HS-5 (cell line): ENCODE measurements at places on chromosomes 11 and 22.

GRCh38 chr11:102666331-102666957, 39.1 kb downstream of the MMP27 start:
- no peak for DNase-seq

GRCh38 chr11:66532784-66533183, 13.1 kb downstream of the ZDHHC24 start:
- DNase-seq, result no peak

DNA sequence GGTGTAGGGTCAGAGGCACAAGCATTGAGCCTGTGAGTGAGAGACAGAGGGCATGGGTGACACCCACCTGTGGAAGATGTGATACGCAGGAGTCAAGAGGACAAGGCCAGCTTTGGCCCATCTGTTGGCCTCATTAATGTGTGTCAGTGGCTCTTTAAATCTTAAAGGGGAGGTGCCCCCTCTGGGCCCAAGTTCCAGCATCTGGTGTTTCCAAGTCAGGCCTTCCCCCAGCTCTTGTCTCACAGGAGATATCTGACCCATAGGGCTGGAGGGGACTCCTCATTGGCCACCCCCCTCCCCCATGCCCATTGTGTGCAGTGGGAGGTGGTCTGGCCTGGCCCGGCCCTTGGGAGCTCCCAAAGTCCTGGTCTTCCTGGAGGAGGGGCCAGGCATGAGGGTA, 8.9 kb downstream of the KCNK7 start:
- no peak for DNase-seq

- DNase-seq, result peak; percentile 93
Measured at GRCh38 chr11:47905358-47906059, 57.4 kb upstream of the NUP160 start.

GRCh38 chr11:101446238-101446637, 137.6 kb downstream of the TRPC6 start:
- DNase-seq, result peak; percentile 95

DNA sequence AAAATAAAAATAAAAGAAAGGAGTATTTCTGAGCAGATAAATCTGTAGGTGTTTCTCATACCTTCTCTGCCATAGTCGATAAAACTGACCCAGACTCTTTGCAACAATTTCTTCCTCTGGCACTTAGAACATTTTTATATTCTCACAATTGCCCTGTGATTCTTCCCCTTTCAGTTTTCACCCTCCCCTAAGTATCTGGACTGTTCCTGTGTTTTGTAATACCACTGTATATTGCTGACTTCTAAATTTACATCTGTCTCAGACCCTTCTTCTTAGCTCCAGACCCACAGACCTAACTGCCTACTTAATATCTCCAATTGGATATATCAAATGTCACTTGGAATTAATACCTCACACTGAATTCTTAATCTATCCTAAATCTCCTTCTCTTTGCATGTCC, 133.4 kb upstream of the DDI1 start:
- DNase-seq, result no peak

DNA sequence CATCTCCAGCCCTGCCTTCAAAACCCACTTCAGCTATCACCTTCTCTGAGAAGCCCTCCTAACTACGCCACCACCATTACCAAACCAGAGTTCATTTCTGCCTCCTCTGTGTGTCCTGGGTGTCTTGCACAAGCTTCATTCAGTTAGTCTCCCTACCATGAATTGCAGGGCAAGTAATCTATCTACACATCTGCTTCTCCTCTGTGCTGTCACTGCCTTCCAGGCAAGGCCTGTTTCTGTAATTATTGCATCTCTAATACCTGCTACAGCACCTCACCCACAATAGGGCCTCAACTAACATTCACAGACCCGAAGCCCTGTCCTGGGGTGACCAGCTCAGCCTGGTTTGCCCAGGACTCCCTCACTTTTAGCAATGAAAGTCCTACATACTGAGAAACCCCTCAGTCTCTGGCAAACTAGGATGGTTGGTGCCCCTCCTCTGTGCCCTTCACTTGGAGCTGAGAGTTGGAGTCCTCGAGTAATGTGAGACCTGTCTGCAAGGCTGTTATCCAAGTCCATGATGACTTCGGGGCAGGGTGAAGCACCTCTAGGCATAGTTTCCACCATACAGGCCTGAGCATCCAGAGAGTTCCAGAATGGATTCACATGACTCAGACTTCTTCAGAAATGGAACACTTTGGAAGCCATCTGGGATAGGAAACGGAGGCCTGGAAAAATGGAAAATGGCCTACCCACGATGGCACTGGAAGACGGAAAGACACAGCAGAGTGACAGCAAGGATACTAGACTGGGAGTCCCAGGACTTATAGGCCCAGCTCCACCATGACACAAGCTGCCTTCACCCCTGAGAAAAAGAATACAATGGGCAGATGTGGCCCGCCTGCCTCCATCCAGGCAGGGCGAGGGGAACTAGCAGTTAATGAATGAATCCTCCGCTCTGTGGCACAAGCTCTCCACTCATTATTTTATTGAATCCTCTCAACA, 269.3 kb downstream of the BUD13 start:
- no peak for DNase-seq

DNA sequence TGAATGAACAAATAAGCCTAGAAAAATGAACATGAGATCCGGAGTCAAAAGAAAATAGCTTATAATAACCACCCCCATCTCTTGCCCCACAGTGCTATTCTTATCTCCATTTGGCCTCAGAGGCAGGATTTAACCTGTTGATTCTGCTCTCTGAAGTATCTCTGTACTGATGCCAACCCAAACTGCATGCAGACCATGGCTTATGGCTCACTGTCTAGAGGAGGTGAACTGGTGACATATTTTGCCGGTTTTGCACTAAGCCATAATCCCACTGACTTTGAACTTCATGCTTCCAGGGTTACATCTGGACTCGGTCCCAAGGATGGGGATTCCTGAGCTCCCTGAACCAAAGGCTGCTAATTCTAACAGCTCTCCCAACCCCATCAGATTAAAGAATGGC, 397.1 kb downstream of the TENM4 start:
- no peak for DNase-seq

GRCh38 chr11:33735271-33736147, 714 bp downstream of the CD59 start:
- no peak for DNase-seq

DNA sequence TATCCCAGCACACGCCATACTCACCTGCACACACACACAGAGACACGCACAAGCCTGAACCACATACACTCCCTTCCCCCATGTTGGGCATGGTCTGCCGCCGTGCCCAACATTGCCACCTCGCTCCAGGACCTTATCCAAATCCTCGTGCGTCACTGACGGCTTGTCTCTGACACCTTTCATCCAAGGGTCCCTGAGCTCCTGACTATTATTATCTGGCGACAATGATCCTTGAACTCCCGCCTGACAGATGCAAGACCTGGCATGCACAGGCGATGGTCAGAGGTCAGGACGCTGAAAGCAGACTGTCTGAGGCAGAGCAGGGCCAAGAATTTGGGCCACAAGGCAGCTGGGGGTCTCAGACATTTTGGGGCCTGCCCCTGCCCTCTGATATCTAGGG, 4.2 kb downstream of the MB start:
- DNase-seq, result no peak

DNA sequence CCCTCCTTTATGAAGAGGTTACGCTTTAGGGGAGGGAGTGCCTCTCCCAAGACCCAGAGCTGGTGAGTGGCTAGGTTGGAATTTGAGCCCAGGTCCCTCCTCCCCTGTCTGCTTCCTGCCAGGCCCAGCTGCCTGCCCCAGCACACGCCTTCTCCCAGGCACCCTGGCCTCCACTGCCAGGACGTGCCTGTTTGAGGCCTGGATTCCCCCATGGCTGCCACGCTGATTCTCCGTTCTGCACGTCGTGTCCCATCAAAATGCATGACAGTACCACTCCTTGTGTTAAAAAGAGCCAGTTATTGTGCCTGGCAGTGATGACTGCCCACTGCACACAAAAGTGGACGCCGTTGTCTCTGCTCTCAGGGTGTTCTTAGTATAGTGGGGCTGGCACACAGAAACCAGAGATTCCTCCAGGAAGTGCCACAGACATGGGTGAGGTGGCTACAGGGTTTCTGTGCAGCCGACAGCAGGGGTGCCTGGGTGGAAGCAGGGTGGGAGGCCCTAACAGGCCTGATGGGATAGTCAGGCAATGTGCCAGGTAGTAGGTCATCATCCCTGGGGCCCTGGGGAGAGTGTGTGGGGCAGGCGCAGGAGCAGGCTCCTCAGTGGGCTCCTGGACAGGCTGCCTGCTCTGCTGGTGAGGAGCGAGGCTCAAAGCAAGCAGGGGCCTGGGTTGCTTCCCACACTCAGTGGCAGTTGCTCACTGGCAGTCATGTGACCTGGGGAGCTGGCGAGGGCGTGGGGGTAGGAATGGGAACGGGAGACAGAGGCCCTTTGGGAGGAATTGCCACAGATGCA, 24.2 kb downstream of the MED15 start:
- DNase-seq, result peak; percentile 88

DNA sequence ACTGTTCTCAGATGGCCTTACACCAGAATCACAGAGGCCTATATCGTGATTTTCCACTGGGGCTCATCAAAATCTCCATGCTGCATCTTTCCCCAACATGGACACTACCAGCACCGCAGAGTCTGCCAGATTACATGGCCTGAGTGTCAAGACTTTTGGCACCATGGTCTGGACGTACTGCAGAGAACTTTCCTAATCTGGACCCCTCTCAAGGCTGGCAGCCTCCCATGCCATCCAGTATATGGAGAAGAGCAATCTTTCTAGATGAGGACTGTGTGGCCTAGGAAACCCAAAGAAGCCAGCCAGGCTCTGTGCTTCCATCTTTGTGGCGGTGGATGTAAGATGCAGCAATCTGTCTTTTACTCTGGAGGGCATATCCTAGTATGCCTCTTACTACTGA, 139.2 kb downstream of the ADAMTS15 start:
- DNase-seq, result no peak

DNA sequence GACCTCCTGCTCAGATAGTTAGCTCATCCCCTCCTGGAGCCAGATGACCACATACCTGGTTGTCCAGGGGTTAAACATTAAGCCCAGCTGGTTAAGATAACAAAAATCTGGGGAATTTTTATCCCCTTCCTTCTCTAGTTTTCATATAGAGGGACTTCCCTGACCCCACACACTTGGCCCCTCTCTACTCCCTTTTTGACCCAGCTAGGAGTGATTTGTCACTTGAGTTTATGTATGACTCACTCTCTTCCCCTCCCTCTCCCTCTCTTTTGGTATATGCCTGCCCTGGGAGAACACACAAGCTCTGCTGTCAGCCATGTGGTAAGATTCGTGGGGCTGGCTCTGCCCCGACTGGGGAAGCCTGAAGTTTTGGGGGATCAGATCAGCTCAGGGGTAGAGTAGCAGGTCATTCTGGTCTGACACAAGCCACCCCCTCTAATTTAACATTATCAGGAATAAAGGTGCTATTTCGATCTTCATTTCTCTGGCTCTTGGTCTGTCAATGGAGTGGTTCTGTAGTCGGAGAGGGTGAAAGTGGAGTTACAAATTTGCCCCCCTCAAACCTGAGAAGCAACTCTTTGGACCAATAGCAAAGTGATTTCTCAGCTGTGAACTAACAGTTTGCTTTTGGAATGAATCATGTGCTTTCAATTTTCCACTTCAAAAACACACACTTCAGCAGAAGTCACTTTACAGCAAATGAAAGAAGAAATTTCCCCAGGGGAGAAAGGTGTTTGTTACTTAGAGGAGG, 415.3 kb upstream of the CADM1 start:
- DNase-seq, result no peak

GRCh38 chr11:72871119-72871518, 56.9 kb downstream of the ATG16L2 start:
- no peak for DNase-seq

- no peak for DNase-seq
Measured at GRCh38 chr11:69202511-69203221, 46.9 kb downstream of the SMIM38 start.
